PC-3 (cell line): ENCODE measurements at places on chromosomes 6 and 20. TPM values are rescaled to one million over a fixed set of nuclear protein-coding genes. Genes with fewer than 3 reads are reported as not detected.

- no peaks in the 10 kb centered on the region for H3K36me3 ChIP-seq
- no peaks in the 10 kb centered on the region for H3K4me1 ChIP-seq
- no peaks in the 10 kb centered on the region for H3K27me3 ChIP-seq
- H3K4me3 ChIP-seq = no peak overlapping the region
Observed at GRCh38 chr6:165937564-165938358, 229.9 kb downstream of the TBXT start.

DNA sequence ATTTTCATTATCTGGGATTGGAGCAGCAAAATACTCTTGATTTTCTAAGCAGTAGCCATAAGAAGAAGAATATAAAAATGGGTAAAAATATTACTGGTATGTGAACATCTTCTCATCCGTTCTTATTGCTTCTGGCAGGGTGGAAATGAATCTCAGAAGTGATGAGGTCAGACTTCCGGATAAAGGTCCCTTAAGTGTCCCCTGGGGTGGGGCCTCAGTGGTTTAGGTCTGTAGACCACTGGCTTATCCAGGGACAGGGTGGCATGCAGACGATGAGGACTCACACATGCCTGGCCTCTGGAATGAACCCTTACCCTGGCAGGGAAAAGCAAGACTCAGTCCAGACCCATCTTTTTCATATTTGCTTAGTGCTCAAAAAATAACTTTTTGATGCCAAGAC, 143.3 kb downstream of the UST start:
- no peaks in the 10 kb centered on the region for H3K36me3 ChIP-seq
- H3K27me3 ChIP-seq = no peaks in the 10 kb centered on the region
- DNase-seq = no peak
- peaks cover 12% of the 10 kb centered on the region for H3K4me1 ChIP-seq

DNA sequence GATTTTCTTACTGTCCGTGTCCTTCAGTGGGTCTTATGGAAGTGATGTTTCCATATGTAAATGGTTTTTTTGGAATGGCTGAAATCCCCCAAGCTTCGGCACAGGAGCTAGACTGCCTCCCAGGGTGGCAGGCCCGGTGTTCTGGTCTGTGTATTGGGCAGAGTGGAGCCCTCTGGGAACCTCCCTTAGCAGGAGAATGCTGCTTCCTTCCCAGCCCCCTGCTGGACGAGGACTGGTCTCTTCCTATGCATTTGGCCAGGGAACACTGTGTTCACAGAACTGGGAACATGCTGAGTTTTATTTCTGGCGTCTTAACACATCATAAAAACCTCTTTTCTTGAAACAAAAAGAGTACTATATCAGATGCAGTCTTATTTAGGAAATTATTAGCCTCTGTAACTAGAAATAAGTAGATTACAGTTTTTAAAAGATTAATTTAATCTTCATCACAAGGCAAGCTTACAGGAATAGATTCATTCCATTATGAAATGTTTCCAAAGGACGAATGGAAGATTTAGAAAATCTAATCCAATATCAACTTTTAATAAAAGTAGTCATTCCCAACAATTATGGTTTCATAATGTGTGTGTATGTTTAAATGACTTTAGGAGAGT, 56.6 kb downstream of the SYTL3 start:
- H3K27me3 ChIP-seq = no peaks in the 10 kb centered on the region
- no peak overlapping the region for H3K27ac ChIP-seq
- DNase-seq = peak; percentile 60
- peaks cover 21% of the 10 kb centered on the region for H3K4me1 ChIP-seq
- H3K36me3 ChIP-seq = no peaks in the 10 kb centered on the region

DNA sequence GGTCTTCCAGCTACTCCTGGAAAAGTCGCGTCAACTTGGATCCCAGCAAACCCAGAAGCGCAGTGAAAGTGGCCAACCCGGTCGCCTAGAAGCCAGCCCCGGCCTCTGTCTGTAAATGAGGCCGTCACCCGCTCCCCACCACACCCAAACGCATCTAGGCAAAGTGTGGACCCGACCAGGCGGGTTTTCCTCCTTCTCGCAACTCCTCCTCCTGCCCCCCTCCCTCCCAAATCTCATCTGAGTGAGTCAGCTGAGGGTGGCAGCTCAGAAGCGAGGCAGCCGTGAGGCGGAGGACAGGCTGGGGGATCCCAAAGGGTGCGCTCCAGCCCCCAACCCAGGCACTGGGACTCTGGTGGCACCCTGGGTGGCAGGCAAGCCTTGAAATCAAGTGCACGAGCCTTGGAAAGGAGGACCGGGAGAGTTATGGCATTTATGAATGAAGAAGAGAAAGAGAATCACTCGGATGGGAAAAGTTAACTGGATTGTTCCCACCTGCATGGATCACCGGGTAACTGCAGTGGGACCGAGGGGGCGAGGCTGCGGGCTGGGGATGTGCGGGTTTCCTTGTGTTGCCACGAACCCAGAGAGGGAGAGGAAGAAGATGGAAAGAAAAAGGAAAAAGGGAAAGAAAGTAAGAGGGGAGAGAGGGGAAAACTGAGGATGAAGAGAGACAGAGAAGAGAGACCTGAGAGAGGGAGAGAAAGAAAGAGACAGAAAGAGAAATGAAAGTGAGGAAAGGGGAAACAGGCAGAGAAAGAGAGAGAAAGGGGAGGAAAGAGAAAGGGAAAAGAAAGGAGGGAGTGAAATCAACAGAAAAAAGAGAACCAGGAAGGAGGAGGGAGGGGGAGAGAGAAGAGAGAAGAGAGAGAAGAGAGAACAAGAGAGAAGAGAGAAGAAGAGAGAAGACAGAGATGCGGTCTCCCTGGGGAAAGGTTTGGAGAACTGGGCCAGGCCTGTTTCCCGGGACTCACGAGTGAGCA, at the start of gene APCDD1L:
Gene APCDD1L (minus strand): TSS at position 167 of the 980 bp plus-strand sequence. CDS start 692 bp downstream, outside the sequence.
- peaks cover 22% of the 10 kb centered on the region for H3K4me1 ChIP-seq
- no peak within 1 kb of the TSS for H3K27ac ChIP-seq
- H3K4me3 ChIP-seq = peak within 1 kb of the TSS; percentile 67

- H3K36me3 ChIP-seq = no peaks in the 10 kb centered on the region
- no peak for DNase-seq
- no peaks in the 10 kb centered on the region for H3K4me1 ChIP-seq
- no peak overlapping the region for H3K27ac ChIP-seq
- H3K4me3 ChIP-seq = no peak overlapping the region
Observed at GRCh38 chr6:75381877-75382633, 97.5 kb upstream of the TMEM30A start.

- H3K27me3 ChIP-seq = no peaks in the 10 kb centered on the region
- H3K4me1 ChIP-seq = no peaks in the 10 kb centered on the region
- H3K27ac ChIP-seq = no peak overlapping the region
- no peak overlapping the region for H3K4me3 ChIP-seq
- H3K36me3 ChIP-seq = peaks cover 2% of the 10 kb centered on the region; the same call in 1 of the 2 replicates
- DNase-seq = peak; percentile 45
Observed at GRCh38 chr20:33947709-33948295, 45.9 kb upstream of the RALY start.

DNA sequence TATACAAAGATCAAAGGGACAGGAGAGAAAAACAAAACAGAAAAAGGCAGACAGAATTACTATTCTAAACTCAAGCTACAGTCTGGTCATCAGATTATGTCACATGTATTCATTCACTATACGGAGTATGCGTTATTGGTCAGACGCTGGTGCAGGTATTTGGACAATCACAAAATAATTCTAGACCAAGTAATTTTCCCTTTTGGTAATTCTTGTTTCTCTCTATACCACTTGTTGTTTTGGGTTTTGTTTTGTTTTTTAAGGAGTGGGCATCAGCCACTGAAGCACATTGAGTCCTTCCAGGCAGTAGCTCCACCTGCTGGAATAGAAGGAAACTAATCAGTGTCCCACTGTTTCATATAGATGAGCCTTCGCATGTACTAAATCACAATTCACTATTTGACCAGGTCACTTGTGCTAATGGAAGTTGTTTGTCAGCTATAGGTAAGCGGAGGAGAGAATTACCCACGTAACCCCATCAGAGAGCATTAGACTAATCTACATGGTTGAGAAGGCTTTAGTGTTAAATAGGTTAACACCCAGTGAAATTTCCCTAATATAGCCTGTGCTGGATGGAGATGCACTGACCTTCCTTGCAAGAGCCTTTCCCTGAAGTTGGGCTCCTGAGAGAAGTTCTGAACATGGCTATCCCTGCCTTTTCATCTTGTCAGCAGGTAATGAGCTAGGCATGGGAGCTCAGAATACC, 77.9 kb downstream of the TNFAIP3 start:
- H3K27ac ChIP-seq = no peak overlapping the region
- no peaks in the 10 kb centered on the region for H3K27me3 ChIP-seq
- peaks cover 6% of the 10 kb centered on the region; the same call in 1 of the 2 replicates for H3K4me1 ChIP-seq
- DNase-seq = peak; percentile 48
- no peaks in the 10 kb centered on the region; the same call in 1 of the 2 replicates for H3K36me3 ChIP-seq

- H3K27ac ChIP-seq = no peak overlapping the region
- no peak for DNase-seq
- H3K4me3 ChIP-seq = no peak overlapping the region
- H3K4me1 ChIP-seq = peaks cover 10% of the 10 kb centered on the region
- no peaks in the 10 kb centered on the region for H3K36me3 ChIP-seq
Observed at GRCh38 chr6:112804638-112805330, 457.7 kb downstream of the RFPL4B start.

TFAP2C gene
- 36.3 and 37.6 TPM in 2 replicates for total RNA-seq

RIMS1 gene
- total RNA-seq = 0.51 and 0.81 TPM in 2 replicates

PRR18 gene
- not detected in 2 replicates for total RNA-seq

CLVS2 gene
- total RNA-seq = not detected in 2 replicates

RBM24 gene
- 2.0 and 3.2 TPM in 2 replicates for total RNA-seq
